T-helper 2 cell (primary cell): ENCODE measurements at places on chromosomes 13 and 19.

- no peak for DNase-seq
Measured at GRCh38 chr13:74485757-74486156, 351.6 kb upstream of the KLF12 start.

DNA sequence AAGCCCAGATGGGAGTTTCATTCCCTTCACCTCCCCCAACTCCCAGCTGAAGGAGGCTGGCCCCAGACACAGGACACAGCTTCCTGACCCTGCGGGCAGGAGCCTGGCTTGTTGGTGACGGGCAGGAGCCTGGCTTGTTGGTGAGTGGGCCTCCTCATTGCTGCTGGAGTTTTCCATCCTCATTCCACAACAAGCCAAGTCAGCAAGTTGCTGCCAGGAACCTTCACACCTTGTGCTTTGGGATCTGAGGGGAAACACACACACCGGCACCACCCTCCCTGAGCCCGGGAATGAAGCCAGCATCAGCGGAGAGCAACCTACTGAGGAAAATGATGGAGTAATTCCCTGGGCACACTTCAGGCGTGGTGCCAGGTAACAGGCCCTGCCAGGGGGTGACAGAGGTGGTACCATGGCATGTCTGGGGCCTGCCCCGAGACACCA lies 74.9 kb downstream of the ALOX5AP start:
- no peak for DNase-seq

DNA sequence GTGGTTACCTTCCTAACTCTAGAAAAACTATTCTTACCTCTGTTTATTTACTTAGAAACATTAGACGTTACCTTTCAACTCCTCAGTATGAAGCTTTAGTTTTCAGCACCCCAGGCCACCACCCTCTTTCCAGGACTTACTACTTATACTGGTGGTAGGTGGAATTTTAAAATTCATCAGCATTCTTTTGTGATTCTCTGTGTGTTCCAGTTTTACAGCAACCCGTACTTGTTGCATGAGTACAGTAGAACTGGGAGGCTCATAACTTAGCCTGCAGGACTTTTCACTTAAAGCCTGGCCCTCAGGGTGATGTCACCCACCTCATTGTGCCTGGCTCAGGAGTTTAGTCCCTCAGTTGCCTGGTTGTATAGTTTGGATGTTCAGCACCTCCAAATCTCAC lies 49.4 kb upstream of the ALOX5AP start:
- no peak for DNase-seq

DNA sequence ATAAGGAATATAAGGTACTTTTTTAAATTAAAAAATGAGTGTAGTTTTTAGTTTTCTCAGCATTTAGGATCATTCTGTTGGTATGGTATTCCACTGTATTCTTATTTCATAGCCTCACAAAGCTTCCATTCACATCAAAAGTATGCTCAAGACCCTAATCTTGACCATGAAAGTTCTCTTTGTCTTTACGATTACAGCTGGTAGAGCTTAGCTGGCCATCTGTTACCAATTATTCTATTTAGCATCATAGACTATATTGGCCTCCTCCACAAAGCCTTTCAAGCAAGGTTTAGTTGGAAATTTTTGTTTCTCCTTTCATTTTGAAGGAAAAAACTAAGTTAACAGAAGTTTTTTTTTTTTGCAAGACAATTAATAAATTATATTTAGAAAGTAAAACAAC lies 245.1 kb downstream of the KCTD12 start:
- no peak for DNase-seq

DNA sequence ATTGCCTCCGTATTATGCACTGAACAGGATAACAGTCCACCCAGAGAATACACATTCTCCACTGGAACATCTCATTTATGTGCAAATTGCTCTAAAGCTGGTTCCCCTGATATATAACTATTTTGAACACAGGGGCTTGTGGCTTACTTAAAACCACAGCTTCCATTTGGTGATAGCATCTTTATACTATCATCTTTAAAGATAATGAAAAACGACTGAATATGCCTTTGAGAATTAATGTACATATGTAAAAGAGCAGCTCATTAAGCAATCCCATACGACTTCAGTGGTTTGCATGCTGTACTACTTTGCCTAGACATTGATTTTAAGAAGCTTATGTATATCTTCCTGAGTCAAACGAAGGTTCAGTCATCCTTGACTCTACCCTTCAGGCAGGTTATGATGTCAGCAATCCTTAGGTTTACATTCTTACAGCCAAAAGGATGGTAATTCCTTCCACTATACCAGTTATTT lies 40.8 kb downstream of the BRD4 start:
- no peak for DNase-seq

DNA sequence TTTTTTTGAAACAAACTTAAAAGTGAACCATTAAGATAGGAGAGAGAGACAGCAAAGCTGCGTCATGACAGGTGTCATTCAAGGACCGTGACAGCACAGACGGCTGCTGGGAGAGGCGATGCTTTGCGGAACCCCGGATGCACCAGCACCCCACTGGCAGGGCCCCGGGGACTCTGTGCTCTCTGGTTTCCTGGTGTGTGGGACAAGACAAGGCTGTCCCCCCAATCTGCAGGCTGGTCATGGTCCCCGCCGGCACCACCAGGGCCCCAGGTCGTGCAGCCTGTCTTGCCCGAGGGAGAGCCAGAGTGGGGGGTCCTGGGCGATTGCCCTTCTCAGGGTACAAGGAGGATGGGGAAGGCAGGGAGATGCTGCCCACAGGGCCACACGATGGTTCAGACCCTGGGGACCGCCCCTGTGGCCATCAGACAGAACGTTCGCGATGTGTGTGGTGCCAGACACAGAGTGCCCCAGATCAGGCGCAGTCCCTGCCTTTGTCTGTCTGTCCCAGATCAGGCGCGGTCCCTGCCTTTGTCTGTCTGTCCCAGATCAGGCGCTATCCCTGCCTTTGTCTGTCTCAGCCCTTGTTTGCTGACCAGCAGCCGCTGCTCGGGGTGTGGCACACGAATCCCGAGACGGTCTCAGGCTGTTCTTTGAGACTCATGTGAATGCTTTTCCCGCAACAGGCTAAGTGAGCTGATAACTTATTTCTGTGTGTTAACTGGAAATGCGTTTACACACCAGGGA lies 36.1 kb downstream of the ADPRHL1 start:
- DNase-seq = no peak

GRCh38 chr19:54418030-54418929 lies 3.0 kb downstream of the TTYH1 start:
- peak; percentile 63 for DNase-seq

DNA sequence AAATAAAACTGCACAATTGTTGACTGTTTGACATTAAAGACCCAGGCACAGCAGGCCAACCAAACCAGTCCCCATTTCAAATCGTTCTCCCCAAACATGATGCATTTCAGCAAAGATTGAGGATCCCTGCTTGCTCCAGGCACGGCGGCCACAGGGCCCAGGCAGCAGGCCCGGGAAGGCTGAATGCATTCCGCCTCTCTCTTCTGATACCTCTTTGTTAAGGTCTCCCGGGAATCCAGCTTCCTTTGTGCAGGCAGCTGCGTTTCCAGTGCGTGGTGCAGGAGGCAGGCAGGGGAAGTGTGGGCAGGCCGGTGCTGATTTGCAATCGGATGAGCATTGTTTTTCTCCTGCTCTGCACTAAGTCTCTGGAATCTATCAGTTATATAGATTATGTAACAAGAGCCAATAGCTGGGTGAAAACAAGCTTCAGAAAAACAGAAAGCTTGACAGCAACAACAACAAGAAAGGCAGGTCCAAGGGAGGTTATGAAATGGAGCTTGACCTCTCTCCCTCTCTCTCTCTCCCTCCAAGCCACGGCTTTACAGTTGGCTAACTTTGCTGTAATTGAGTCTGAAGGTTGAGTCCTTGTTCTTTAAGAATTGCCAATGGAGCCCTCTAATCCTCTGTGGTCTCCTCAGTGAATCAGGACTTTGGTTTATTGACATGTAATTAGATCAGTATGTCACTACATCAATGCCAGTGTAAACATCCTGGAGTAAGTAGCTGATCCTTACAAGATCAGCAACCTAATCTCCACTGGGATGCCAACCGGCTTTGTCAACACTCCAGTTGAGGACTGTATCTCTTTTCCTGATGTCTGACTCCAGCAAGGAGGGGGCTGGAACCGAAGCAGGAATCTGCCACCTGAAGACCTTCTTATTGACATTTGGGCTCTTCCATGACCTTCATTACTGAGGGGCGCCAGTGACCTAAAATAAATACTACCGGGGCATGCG lies 338.0 kb downstream of the TEX29 start:
- no peak for DNase-seq

DNA sequence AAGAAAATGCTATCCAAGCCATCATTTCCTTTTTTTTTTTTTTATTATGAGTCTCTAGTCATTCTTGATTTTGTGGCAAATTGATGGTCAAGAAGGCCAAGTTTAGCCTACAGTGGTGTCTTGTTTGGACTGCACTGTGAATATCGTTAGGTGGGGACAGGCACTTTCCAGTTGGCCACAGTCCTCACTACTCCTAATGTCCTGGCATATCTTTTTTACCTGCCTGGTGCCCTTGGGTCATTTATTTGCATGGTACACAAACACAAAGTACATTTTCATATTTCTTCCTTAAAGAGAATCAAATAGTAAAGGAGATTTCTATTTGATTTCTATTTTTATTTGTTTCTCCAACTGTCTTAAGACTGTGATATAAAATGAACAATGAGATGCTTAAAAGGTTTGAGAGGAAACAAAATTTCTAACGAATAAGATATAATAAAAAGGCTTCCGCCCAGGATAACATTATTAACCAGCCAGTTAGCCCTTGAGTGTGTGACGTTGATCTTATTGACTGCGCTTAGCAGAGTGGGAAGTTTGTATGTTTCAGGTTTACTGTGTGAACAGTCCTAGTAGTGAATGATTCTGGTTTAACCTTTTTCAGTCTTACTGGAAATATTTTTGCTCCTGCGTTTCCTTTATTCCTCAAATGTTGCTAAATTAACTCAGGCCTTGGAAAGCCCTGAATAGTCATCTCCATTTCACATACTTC lies 312.0 kb downstream of the ATP8A2 start:
- no peak for DNase-seq

GRCh38 chr13:22012686-22013085 lies 341.8 kb downstream of the FGF9 start:
- no peak for DNase-seq

- no peak for DNase-seq
Measured at GRCh38 chr13:75512253-75512652, 25.4 kb downstream of the COMMD6 start.

GRCh38 chr13:98310485-98311199 lies 133.6 kb upstream of the RNF113B start:
- DNase-seq = no peak

DNA sequence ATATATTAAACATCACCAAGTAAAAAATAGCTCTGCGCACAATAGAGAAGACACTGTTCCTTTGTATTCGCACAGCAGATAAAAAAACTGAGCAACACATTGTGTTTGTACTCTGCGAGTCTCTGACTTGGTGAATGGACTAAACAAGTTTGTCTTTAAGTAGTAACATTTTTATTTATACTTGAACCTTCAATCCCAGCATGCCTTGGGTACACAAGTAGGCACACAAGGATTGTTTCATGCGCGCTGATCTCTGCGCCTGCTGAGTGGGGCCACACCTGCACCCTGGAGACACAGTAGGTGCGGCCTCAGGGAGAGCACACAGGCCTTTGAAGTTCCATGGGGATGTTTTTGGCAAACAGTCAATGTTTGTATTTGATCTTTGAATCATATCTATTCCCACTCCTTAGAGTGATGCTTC lies 318.9 kb downstream of the MYO16 start:
- no peak for DNase-seq

DNA sequence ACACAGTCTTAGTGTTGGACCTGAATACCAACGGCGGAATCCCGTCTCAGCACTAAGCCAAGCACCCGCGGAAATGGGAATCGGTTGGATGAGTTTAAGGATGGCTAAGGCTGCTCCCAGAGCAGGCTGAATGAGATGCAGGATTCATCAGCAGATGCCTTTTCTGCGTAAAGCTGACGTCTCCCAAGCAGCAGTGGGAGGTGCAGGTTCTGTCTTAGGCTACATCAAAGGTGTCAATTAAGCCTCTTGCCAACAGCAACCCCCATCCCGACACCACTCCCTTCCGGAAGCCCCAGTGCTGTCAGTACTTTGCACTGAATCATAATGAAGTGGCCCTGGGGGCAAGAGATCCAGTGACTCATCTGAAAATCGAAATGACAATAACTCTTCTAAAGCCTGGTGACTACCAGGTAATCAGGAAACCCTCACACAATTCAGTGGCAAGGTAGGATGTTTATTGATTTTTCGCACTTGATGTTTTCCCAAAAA lies 275.6 kb downstream of the DCLK1 start:
- DNase-seq = no peak

GRCh38 chr19:34512254-34512822 lies 30.8 kb downstream of the WTIP start:
- no peak for DNase-seq

- DNase-seq = no peak
Measured at GRCh38 chr13:46181377-46181839, 569 bp downstream of the LCP1 start.

DNA sequence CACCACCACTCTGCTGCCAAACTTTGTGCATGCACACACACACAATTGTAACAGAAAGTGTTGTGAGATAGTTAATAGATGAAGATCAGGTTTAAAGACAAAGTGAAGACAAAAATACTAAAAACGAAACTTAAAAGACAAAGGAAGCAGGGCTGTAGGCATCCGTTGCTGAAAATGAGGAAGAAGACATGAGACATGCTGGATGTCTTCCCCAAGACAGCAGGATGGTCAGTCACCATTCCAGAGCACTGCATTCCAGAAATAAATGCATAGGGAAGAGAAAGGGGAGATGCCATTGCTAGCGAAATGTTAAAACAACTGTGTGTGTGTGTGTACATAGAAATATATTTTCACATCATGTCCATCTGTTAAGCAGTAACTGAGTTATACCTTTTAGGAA lies 520.1 kb downstream of the SUCLA2 start:
- DNase-seq = no peak

DNA sequence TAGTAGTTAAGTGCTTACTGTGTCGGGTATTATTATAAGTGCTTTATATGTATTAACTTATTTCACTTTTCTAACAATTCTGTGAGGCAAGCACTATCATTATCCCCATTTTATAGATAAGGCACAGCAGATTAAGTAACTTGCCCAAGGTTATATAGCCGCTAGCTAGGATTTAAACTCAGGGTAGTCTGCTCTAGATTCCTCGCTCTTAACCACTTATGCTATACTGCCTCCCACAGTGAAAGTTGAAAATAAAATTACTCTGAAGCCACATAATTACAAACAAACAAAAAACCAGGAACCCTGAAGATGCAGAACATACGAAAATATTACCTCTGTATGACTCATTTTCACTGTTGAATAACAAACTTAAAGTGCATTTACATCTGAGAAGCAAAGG lies 3.9 kb downstream of the TEX30 start:
- DNase-seq = peak; percentile 39

GRCh38 chr19:18718015-18718526 lies 34.6 kb downstream of the CRTC1 start:
- DNase-seq = no peak

DNA sequence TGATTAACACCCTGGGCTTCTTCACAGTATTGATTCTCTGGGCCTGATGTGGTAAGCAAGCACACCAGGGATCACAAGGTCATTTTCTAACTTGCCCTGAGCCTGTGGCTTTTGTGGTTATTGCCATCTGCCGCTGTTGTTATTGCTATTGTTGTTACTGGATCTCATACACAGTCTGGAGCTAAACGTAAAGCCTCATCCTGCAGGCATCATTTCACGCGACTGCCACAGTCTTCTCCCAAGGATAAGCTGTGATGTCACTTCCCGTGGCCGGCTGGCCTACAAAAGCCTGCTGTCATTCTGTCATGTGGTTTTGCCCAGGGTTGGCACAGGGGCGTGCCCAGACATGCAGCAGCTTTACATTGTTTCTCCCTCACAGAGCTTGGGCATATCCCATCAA lies 154.0 kb upstream of the GPR12 start:
- no peak for DNase-seq
